ENCODE measurements at places on chromosomes 1 and 21.
A peak's percentile ranks its signal among the peaks of the same experiment; 100 is the strongest.

DNA sequence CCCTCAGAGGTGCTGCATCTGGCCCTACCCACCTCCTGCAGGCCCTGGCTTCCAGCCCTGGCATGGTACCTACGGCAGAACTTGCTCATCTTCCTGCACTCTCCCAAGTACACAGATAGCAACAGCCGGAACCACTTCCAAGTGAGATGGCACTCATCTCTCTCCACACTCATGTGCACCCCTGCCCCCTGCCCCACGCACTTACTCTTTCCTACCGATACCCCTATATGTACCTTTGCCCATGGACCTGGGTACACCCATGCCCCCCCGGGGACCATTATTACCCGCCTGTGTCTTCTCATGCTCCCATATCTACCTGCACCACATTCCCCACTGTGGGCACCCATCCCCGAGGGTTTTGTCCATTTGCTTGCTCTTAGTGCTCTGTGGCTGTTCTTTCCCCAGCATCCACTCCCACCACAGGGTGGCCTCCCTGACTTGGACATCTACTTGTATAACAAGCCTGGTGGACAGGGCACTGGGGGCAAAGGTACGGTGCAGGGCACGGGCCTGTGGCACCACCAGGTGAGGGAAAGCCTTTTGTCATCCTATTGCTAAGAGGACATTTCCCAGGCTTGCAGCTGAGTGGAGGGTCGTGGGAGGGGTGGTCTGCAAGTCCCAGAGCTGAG lies 14.7 kb downstream of the HYI start:
- no peak for DNase-seq

- DNase-seq = no peak
These were observed 1041.3 kb upstream of the ADGRL4 start for GRCh38 chr1:80047791-80048190.

GRCh38 chr1:221708076-221708571 lies 33.8 kb downstream of the DUSP10 start:
- DNase-seq = no peak

- DNase-seq = no peak
These were observed 190.1 kb downstream of the PCP4 start for GRCh38 chr21:40057331-40057730.

DNA sequence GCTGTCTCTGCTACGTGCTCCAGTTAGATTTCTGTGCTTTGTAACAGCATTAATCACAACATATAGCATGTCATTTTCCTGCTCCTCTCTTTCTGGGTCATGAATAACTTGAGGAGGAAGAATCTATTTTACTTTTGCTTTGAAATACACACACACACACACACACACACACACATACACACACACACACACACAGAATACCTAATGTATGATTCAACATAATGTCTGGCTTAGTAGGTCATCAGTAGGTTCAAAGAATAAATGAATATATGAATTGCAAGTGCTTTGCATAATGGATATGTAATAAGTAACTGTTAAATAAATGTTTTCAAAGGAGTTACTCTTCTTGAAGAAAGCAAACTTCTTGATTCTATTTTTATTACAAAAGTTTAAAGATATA lies 249.0 kb downstream of the PDE4B start:
- no peak for DNase-seq

DNA sequence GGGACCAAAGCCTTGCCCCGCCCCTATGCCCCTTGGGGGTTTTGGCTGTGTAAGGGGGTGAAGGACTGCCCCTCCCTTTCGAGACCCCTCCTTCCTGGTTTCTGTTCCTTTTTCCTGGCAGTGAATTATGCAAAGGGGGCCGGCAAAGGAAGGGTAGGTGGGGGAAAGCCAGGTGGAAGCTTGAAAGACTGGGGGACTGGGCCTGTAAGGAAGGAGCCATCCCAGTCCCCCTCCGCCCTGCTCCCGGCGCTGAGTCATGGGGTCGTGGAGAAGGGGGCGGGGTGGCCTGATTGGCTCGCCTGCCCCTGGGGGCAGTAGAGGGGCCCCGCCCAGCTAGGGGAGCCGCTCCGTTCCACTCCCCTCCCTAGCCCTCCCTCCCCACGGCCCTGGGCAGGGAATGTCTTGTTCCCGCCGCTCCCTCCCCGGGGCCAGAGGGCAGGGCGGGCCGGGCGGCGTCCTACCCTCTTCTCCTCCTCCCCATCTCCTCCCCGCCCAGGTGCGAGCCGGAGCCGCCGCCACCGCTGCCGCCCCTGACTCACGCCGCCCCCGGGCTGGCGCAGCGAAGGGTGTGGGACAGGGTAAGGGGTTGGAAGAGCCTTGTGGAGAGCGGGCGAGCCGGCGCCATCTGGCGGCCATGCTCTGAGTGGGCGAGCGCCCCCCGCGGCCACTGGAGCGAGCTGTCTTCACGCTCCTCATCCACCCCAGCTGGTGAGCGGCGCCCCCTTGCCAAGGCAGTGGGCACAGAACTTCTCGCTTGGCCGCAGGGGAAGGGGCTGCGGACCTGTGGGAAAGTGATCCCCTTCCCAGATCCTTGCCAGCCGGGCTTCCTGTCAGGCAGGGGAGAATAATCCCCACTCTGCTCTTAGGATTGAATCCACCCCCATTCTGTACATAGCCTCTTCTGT lies 14.7 kb downstream of the ZBTB7B start:
- peak; percentile 95 for DNase-seq

DNA sequence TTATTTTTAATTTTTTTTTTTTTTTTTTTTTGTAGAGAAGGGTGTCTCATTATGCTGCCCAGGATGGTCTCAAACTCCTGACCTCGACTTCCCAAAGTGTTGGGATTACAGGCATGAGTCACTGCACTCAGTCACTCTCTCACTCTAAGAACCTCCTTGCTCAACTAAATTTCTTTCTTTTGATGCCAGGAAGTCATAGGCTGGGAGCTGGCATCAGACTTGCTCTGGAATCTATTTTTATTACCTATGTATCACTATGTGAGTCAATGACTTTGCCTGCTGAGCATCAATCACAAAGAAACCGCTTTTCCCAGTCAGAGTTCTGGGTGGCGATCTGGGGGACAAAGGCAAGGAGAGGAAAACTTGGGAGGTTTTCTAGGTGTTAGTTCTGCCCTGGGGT lies 35.5 kb upstream of the PARP1 start:
- DNase-seq = no peak

DNA sequence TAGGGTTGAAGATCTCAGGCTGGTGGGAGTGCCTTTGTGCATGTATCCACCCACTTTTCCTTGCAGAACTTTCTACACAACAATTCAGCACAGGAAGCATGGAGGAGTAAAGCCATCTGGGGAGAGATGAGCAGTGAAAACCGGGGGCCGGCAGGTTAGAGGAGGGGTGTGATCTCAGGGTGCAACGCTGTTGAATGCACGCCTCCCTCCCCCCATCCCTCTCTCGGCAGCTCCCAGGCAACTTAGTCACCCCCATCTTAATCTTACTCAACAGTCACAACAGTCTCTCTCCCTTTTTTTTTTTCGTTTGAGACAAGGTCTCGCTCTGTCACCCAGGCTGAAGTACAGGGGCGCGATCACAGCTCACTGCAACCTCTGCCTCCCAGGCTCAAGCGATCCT lies 16.6 kb upstream of the ABCG1 start:
- DNase-seq = no peak

DNA sequence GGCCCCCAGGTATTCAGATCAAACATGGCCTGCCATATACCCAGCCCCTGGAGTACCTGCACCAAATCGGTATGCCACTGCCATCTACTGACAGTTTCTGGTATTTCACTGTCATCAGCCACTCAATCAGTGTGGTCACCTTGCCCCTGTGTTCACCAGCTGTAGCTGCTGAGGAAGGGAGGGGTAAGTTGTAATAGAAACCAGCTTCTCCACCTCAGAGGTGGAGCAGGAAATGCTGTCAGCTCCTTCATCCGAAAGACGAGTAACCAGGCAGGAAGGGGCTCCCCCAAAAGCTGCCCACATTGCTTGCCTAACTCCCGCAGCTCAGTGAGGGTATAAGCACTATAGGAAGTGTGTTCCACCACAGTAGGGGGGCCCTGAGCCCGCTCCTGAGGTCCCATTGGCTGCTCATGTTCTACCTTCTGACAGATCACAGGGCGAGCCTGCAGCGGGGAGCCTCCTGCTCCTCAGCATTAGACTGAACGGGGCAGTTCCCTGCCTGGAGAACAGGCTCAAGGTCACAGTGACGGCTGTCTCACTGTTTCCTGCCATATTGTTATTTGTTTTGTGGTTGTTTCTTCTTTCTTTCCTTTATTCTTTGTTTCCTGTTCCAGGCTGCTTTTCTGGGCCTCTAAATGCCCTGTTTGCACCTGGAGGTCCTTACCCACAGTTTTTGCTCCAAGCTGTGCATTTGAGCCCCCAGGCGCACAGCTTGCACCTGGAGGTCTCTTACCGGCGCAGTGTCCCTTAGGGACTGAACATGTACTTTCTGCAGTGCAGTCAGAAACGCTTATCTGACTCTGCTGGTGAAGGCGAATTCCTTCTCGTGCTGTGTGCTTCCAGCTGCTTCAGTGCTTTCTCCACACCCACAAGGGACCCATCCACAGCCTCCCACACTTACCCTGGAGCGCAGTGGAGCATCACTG lies 1638.3 kb downstream of the MRPL39 start:
- DNase-seq = peak; percentile 84

DNA sequence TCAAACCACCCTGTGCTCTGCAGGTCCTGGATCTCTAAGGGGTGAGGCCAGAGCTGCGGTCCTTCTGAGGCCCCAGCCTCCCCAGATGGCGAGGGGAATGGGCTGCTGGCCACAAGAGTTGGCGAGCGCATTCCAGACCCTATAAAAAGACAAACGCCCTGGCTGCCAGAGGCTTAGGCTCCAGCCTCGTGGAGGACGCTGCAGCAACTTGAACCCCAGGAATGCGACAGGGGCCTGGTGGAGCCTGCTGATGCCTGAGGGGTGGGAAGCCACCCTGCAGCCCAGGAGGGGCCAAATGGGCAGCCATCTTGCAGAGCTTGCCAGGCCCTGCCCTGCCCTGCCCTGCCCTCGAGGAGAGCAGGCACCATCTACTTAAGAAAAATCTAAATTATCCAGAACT lies 8.6 kb downstream of the CACNA1S start:
- no peak for DNase-seq

DNA sequence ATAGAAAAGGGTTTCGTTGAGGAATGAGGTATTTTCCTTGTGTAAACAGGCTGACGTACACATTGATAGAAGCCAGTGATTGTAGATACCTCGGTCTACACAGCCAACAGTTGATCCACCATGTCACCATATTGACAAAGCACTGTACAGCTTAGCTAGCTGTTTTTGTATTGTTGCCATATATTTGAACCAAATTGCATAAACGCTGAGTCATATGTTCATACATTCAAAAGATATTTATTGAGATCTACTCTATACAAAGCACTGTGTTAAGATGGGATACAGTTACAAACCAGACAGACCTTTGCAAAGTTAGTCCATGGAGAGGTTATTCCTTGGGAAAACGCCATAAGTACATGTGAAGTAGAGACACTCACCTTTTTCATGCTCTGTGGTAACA lies 132.4 kb upstream of the ATP1B1 start:
- DNase-seq = no peak

- no peak for DNase-seq
These were observed 400.7 kb downstream of the SMYD3 start for GRCh38 chr1:246106342-246106763.

GRCh38 chr1:15618077-15618654 lies 908 bp downstream of the DDI2 start:
- peak; percentile 57 for DNase-seq

- no peak for DNase-seq
These were observed 4.3 kb downstream of the IL22RA1 start for GRCh38 chr1:24138476-24139221.

- DNase-seq = no peak
These were observed 100.9 kb downstream of the ARHGEF10L start for GRCh38 chr1:17640393-17640792.

- no peak for DNase-seq
These were observed 1.1 kb upstream of the SLC19A1 start for GRCh38 chr21:45543371-45543709.

GRCh38 chr1:177091040-177091439 lies 73.5 kb downstream of the ASTN1 start:
- no peak for DNase-seq

DNA sequence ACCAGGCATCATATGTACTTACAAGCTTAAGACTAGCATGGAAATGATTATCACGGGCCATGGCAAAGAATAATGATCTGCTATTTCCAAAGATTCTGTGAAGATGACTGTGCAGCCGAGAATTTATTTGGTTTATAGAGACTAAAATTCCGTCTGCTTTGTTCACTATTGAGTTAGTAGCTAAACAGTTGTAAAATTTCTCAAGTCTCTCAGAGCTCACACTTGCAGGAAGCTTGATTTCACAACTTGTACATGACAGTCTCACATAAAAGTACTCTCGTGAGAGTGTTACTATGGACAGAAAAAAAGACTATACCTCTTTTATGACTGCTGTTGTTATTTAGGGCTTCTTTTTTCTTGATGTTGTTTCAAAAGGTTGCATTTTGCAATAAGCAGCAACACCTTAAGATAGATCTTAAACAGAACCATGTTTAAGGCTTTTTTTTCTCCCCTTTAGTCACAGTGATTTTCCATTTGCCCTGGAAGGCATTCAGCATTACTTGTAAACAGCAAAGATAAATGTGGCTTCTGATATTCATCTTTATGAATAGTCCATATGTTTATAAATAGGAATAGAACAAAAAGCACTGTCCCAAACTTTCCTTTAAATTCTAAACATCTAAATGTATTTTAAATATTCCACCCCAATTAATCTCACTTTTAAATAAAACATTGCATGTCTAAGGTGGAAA lies 24.8 kb downstream of the ST6GALNAC5 start:
- DNase-seq = no peak

DNA sequence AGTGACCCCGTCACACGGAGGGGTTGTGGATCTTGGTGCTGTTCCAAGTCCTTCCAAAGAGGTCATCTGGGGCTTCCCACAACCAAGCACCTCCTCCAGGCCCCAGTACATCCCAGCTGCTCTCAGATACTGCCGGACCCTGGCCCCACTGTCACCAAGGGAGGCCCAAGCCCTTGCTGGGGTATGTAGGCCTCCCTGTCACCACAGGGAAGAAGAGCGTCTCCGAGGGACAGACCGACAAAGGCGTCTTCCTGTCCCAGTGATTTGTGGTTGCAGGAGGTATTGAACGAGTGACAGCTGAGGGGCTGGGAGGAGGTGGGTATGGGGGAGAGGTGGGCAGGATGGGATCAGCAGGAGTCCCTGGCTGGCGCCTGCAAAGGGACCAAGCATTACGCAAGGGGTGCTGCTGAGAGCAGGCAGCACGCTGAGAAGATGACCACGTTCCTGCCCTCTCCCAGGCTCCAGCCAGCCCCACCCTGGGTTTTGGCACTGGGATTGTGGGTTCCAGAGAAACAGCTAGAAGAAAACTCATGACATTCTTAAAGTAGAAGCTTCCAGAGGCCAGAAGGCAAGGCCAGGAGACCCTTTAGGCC lies 29.7 kb downstream of the LRP8 start:
- no peak for DNase-seq

DNA sequence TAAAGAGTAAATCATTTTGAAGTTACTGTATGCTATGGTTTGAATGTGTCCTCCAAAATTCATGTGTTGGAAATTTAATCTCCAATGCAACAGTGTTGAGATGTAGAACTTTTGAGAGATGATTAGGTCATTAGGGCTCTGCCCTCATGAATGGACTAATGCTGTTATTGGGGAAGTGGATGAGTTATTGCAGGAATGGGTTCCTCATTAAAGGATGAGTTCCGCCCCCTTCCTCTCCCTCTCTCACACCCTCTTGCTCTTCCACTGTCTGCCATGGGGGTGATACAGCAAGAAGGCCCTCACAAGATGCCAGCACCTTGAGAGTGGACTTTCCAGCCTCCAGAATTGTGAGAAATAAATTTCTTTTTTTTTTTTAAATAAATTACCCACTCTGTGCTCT lies 97.6 kb downstream of the ATP1A1 start:
- no peak for DNase-seq

GRCh38 chr1:79711001-79711431 lies 704.5 kb upstream of the ADGRL4 start:
- DNase-seq = no peak

Measured in GM23338 (cell line).